ENCODE measurements at places on chromosomes 12 and 14.
A peak's percentile ranks its signal among the peaks of the same experiment; 100 is the strongest.

- peak; percentile 4 for DNase-seq
These were observed 17.0 kb upstream of the WNT5B start for GRCh38 chr12:1611803-1612572.

GRCh38 chr12:132222096-132222807 is 78.0 kb downstream of the NOC4L start:
- DNase-seq: no peak

GRCh38 chr14:21933681-21934080 is 260.1 kb upstream of the OR4E1 start:
- no peak for DNase-seq

- DNase-seq: no peak
These were observed 64.9 kb downstream of the ARID2 start for GRCh38 chr12:45794422-45794821.

GRCh38 chr14:85573406-85573805 is 43.5 kb downstream of the FLRT2 start:
- DNase-seq: no peak

DNA sequence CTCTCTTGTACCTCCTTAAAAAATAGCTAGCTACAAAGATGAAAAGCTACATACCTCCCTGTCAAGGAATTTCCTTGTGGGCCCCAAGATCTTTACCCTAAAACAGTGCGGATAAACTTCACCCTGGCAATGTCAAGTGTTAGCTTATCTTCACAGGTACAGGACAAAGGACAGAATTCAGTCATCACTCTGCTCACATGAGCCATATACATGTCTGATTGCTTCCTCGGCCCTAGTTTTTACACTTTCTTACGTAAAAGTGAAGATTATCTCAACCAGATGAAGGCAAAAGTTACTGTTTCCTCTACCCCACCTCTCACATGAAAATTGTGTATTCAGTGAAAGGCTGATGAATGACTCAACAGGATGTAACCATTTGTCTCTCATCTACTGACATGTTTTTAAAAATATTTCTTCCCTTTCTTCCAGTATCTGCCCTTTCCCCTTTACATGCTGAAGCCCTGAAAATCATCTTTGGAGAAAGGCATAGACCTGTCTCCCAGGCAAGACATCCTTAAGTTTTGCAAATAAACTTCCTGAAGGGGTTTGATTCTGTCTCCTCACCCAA is 890.1 kb downstream of the GALC start:
- no peak for DNase-seq

DNA sequence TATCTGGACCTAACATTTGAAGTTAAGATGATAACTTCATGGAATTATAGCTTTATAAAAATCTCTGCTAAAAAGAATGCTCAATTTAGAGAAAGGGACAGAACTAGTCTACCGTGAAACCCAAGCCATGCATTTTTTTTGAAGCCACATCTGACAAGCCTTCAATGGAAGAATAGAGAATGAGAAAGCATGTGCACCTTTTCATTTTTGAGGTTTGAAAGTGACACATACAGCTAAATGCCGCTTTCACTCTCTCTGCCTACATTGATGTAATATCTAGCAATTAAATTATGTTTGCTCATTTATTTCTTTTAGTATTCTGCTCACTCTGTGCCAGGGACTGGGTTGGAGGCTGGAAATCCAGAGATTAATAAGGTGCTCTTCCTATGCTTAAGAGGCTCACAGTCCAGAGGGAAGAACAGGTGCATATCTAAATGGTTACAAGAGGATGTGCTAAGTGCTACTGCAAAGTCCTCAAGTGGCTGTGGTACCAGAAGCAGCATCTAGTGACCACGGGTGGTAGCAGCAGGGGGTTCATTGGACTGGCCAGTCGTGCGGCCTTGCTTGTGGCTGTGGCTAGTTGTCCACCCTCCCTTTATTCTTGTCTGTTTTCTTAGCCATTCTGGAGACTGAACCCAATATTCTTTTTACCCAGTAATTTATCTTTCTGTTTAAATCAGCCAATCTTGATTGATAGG is 60.4 kb downstream of the PPP1R36 start:
- peak; percentile 16 for DNase-seq

- DNase-seq: peak; percentile 40
These were observed 628 bp upstream of the CAPRIN2 start for GRCh38 chr12:30755395-30755762.

DNA sequence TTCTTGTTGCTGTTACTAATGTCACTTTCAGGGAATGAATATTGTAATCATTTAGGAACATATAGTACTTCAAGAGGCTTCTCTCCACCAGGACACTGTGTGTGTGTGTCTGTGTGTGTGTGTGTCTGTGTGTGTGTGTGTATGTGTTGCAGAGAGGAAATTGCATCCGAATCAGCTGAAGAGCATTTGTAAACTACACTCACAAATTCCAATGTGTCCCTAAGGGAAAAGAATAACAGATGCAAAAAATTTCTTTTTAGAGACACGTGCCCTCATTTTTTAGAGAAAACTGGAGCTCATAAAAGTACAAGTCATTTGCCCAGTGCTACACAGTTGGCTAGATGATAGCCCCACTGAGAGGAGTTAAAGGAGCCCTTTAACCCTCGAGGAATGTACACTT is 168.8 kb downstream of the ANO4 start:
- DNase-seq: no peak

DNA sequence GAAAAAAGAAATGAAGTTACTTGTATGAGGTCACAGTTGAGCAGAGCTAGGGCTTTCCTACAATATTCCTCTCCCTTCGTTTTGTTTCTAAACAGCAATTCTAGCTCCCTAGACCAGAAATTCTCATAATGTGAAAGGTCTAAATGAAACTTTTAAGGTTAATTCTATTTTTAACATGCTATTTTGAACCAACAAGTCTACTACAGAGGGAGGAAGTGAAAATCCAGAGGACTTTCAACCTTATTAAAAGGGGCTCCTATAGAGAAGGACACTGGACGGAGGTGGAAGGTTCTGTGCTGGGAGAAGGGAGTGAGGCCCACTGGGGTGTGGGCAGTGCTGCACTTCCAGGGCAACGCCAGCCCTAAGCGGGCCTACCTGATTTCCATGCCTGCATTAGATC is 13.4 kb downstream of the GSG1 start:
- no peak for DNase-seq

- peak; percentile 48 for DNase-seq
These were observed 53.8 kb downstream of the TESC start for GRCh38 chr12:117045160-117046010.

DNA sequence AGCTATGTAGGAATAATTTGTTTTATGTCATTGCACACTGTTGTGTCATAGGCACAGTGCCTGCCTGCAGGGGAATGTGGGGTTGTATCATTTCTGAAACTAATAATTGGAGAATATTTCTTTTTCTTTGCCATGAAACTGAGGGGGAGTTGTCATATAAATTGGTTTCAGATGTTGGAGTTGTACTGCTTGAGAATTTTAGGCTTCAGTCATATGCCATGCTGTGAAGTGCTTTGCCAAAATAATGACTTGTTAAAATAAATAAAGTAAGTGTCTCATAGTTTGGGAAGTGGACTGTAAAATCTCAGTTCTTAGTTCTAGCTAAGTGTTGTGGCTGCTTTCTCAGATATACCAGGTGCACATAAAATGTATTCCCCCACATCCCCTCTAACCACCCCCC is 116.8 kb downstream of the DAAM1 start:
- DNase-seq: no peak

DNA sequence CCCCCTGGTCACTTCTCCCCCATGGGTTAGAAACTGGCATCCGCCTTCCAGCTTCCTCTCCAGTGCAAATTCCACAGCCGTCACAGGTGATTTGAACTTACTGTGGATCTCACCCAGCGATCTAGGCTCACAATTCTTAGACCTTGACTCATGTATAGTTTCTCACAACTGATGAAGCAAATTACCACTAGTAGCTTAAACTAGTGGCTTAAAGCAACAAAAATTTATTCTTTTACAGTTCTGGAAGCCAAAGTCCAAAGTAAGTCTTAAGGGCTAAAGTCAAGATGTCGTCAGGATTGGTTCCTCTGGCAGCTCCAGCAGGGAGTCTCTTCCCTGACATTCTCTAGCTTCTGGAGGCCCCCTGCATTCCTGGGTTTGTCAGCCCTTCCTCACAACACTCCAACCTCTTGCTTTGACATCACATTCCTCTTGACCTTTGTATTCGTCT is 117.4 kb downstream of the KTN1 start:
- no peak for DNase-seq

GRCh38 chr14:103543140-103543539 is 14.1 kb downstream of the TRMT61A start:
- DNase-seq: no peak

DNA sequence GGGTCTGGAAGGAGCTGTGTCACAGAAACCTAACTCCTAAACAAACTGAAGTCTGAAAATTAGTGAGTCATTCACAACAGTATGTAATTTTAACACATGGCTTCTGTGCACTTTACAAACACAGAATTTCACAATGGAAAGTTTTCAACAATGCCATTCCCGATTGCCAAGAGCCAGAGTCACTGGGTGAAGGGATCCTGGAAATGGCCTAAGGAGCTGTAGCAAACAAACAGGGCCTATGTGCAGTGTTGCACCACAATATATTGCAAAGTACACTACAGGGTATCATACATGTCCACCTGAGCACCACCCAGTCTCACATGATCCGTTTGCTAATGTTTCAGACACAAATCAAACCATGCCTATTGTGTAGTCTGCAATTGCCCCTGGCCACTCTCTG is 184.7 kb upstream of the OTX2 start:
- no peak for DNase-seq

GRCh38 chr14:80491131-80491530 is 279.8 kb upstream of the DIO2 start:
- no peak for DNase-seq

DNA sequence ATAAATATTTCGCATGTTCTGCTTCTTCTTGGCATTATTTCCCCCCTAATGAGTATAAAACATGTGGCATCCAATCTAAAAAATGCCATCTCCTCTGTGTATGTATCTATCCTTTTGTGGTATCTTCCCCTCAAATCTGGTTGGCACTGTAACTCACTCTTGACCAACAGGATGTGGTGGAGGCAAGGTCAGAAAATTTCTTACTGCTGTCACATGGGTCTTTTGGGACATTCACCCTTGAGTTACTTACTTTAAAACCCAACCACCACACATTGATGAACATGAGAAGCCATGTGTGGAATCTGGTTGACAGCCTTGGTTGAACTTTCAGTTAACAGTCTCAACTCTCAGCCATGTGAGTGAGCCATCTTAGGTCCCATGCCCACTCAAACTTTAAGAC is 516.9 kb downstream of the SLC16A7 start:
- DNase-seq: no peak

- no peak for DNase-seq
These were observed 69.1 kb upstream of the DYNC1H1 start for GRCh38 chr14:101895256-101895655.

DNA sequence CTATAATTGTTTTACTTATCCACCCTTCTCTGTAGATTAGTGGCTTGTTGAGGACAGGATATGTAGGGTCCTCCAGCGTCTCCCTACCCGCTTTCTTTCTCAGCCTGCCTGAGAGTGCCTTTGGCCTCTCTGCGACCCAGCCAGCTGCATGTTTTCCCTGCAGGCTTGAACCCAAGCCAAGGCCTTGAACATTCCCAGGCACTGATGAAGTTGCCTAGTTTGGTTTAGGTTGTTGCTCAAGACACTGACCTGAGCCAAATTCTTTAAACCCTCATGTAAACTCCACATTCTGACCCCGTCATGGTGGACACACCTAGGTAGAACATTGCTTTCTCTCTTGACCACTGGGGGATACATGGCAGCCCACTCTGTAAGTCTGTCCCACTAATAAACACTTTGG is 33.4 kb upstream of the TXNRD1 start:
- DNase-seq: no peak

DNA sequence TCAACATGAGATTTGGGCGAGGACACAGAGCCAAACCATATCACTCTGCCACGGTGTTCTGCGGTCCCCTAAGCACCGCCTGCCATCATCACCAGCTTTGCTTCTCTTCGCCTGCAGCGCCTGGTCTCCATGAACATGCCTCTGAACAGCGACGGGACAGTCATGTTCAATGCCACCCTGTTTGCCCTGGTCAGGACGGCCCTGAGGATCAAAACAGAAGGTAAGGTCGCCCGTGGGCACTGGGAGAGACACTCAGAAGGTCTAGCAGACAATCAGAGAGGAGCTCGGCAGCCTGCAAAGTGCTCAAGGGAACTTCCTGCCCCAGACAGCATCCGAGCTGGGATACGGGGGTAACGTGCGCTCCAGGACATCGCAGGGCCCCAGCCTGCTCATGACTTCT is 126.0 kb upstream of the FKBP4 start:
- DNase-seq: no peak

- DNase-seq: peak; percentile 18
These were observed 330.8 kb downstream of the ADAMTS20 start for GRCh38 chr12:43221216-43221615.

GRCh38 chr12:102602521-102602920 is 122.2 kb upstream of the IGF1 start:
- DNase-seq: no peak

DNA sequence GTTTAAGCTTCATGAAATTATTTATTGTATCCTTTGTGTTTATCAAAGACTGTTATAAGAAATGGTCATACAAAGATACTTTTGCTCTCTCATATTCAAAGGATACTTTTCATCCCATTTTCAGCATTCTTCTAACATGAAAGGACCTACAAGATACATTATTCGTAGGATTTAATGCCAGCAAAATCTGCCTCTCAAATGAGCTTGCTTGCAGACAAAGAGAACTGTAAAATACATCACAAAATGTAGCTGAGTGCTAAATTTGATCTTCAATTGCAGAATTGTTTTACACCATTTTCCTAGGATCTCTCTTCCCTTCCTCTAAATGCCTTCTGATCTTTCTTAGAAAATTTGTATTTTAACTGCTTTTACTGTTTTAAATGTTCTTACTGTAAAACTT is 333.0 kb upstream of the NAV3 start:
- DNase-seq: no peak

GRCh38 chr12:92349635-92350034 is 204.0 kb upstream of the BTG1 start:
- DNase-seq: no peak

DNA sequence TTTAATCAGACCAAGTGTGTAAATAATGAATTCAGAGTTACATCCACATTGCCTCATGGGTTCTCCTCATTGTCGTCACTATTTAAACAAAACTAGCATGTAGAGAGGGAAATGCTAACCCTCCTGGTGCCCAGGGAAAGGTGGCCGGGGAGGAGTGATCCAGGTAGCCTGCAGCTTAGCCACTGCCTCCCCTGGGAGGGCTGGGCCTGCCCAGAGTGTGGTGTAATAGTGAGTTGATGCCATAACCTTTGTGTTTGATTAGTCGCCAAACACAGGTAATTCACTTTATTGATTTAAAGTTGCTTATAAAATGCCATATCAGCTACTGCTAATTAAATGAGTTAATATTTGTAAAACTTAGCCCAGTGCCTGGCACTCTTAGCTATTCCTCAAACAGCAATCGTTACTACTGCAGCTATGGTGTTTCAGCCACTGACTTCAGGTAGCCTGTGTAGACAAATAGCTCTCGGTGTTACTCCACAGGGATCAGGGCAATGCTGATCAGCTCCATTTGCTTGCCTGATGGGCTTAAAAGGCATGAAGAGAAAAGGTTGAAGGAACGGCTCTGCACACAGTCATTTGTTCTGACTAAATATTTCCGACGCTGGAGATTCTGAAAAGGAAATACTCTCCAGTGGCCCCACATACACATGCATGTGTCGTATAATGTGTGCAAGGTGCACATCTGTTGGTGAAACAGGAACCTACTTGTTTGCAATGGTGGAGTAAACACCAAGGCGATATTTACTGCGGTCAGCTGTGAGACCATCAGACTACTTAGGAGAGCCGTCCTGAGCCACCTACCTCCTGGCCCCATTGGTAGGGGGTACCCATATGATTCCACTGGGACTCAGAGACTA is 45.7 kb upstream of the PRMT8 start:
- no peak for DNase-seq
